ENCODE measurements at places on chromosomes 3 and 15.

DNA sequence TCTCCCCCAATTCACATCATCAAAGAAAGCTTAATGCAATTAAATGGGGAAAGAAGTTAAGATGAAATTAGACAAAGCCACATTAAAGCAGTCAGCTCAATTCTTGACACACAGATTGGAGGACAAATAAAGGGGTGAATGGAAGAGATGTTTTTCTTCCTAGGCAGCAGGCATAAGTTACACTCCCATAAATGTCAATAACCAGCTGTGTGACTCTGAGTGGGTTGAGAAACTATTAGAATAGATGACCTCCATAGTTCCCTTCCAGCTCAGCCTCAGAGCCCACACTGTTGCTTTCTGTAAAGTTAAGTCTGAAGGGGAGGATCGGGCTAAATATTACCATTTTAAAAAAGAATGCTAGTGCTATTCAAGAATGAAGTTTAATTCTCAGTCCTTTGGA lies 71.0 kb downstream of the THBS1 start:
- DNase-seq, result no peak

GRCh38 chr3:99534951-99535704 lies 103.3 kb upstream of the COL8A1 start:
- peak; percentile 10 for DNase-seq

GRCh38 chr3:148173851-148174250 lies 523.9 kb upstream of the AGTR1 start:
- DNase-seq, result no peak

GRCh38 chr3:17508180-17508752 lies 234.2 kb downstream of the TBC1D5 start:
- no peak for DNase-seq

DNA sequence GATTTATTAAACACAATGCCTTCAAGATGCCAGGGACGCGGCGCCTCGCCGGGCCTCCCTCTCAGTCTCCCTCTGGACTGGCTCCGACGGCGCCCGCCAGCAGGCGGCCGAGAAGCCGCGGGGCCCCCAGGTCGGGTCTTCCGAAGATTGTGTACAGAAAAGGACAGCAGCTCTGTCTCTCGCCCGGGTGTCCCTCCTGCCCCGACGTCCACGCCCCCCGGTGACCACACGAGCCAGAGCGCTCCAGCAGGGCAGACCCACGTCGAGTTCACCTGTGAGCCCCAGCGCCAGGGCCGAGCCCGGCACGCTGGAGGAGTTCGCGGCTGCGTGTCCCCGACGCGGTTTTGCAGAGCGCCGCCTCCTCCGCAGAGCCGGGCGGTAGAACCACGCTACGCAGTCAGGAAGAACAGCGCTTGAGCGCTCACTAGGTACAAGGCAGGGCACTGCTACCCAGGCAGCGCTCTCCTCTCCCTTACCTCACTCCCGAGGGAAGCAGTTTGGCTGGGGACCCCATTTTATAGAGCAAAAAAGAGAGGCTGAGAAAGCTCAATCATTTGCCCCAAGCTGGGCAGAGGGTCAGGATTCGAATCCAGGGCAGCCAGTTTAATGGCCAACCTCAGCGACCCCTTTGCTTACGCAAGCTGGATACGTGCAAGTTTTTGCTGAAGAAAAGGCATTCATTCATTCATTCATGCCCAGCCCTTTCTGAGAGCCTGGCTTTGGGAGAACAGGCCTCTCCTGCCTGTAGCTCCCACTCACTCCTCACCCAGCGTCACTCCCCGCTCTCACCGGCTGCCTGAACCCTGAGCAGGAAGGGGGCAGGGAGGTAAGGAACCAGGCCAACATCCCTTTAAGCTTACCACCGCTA lies 3.0 kb upstream of the TLE3 start:
- DNase-seq, result peak; percentile 80

- no peak for DNase-seq
These were observed 420.5 kb upstream of the NAALADL2 start for GRCh38 chr3:174438501-174439145.

DNA sequence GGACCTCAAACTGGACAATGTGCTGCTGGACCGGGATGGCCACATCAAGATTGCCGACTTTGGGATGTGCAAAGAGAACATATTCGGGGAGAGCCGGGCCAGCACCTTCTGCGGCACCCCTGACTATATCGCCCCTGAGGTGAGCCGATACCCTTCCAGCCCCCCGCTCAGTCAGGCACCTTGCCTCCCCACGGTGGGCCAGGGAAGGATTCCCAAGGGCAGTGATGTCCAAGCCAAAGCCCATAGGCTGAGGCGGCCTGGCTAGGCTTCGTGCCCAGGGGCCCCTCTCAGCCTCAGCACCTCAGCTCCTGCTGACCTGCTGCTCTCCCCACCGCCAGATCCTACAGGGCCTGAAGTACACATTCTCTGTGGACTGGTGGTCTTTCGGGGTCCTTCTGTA lies 27.7 kb downstream of the PRKCD start:
- no peak for DNase-seq

DNA sequence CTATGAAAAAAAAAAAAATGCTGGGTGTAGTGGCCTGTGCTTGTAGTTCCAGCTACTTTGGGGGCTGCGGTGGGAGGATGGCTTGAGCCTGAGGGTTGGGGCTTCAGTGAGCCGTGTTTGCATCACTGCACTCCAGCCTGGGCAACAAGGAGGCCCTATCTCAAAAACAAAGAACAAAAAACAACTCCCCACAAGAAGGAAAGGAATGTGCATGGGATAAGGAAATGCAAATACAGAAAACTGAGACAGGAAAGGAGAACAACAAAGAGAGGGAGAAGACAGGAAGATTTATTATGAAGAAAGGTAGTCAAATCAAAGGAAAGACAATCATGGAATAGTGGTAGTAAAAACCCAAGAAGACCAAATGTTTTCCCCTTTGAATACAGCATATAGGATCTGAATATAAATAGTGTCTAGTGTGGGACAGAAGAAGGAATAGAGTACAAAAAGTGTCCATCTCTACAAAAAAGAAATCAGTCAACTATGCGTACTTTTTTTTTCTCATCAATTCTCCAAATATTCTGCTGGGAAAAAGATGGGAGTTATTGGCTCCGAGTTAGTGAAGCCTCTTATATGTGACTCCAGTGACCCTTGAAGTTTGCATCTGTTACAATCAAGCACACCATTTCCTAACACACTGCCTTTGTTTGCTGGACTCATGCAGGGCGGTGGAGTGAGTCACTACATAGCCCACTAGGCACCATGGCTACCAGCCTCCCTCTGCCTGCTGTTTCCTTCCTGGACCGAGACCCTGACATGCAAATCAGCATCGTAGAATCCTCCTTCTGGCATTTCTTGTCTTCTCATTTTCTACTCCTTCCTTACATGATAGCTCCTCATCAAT lies 101.2 kb upstream of the PTX3 start:
- DNase-seq, result no peak

Data from hematopoietic multipotent progenitor cell treated with erythropoietin and hydrocortisone succinate and interleukin-3 and kit ligand, for 4 days (in vitro differentiated cells).